ENCODE measurements at places on chromosomes 3 and 15.

GRCh38 chr15:85037641-85038040 lies 56.0 kb downstream of the PDE8A start:
- no peak for DNase-seq

GRCh38 chr15:33547876-33548275 lies 237.1 kb downstream of the RYR3 start:
- DNase-seq: peak; percentile 63

DNA sequence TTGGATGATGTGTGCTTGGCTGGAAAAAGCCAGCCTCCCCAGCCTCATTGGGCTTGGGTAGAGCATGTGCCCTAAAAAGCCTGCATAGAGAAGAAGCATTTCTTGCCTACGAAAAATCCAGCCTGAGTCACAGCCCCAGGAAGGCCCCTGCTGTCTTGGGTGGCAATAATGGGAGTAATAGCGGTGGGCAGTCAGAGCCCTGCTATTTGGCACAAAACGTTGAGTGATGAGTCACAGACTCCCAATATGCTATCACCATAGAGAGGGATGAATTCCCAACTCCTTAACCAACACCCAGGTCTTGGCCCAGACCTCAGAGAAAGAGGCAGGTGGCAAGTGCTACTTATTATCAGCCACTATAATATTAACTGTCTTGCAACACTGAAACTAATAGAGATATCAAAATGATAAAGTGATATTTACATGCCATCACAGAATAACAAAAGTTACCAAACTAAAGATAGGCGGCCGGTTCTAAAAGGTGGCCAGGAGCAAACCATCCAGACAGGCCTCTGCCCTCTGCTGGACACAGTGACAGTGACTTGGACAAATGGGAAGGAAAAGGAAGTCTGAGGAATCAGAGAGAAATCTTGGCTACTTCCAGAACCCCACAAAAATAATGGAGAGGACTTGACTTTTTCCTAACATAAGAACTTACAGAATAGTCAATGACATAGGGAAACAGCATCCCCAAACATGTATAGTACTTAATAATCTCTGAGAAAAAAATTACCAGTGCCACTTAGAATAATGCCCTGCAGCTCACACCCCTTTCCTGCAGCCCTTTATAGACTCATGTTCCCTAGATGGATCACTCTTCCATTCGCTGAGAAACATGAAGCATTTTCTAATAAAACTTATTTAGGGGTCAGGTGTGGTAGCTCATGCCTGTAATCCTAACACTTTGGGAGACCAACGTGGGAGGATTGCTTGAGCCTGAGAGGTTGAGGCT lies 51.9 kb upstream of the MUC13 start:
- peak; percentile 71 for DNase-seq

- no peak for DNase-seq
Observed at GRCh38 chr3:71062037-71062932, 521.2 kb downstream of the FOXP1 start.

- peak; percentile 38 for DNase-seq
Observed at GRCh38 chr15:38536201-38536676, 28.4 kb downstream of the RASGRP1 start.

- DNase-seq: no peak
Observed at GRCh38 chr3:48692551-48692950, 6.8 kb upstream of the NCKIPSD start.

GRCh38 chr3:53719796-53720195 lies 126.4 kb downstream of the CHDH start:
- no peak for DNase-seq

DNA sequence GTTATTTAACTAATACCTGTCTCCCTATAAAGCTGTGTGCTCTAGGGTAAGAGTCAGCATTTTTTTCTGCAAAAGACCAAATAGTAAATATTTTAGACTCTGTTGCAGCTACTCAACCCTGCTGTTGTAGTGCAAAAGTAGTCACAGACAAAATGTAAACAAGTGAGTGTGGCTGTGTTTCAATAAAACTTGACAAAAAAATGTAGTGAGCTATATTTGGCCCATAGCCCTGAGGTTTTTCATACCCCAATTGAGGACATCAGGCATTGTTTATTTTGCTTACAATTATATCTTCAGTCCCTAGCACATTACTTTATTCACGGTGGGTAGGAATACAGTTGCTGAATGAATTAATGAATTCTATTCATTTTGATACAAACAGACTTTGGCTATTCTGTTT lies 58.7 kb upstream of the TBC1D5 start:
- DNase-seq: no peak

DNA sequence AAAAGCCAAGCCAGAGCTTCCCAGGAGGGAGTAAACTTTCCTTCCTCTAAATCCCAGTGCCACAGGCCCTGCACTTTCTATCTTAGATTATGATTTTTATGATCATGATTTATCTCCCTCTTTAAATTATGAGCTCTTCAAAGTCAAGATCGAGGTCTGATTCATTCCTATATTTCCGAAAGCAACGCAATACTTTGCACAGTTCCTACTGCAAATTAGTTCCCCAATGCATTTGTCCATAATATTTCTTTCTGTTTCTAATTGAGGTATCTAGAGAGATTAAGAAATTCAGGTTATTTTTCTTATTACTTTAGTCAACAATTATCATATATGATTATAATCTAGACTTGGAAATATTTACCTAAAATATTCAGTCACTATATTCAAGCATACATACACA lies 173.1 kb upstream of the LPP start:
- DNase-seq: no peak

DNA sequence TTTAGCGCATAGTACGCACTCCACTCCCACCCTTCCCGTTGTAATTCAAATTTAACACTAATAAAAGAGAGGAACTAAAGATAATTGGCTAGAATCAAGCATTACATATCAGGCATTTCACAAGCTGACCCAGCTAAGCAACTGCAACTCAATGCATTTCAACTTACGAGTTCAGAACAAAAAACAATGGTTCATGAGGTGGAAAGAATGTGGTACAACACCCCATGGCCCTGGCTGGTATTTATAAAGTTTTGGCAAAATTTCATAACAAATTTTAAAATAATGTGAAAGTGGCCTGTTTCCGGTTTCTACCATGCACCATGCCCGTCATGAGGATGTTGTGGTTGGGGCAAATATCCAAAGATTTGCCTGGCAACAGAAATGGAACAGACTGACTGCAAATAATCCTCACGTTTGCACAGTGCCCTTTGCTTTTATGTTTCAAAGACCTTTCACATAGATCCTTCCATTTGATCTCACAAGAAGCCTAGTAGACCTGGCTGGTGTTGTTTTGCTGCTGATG lies 455.3 kb upstream of the NR2F2 start:
- peak; percentile 81 for DNase-seq

DNA sequence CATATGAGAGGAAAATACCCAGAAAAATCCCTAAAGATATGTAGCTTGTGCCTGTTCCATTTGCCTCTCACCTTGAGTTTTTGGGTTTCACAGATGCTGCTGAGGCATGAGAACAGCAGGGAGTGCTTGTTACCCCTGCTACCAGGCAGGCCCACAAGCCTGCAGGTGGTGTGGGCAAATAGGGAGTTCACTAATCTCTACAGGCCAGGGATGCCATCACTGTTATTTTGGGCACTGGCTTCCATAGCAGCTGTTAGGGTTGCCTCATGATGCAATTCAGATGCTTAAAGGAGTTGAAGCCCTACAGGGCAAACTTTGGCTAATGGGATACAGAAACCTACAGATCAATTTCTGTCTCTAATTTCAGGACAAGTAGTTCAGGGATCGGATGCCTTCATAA lies 873.5 kb downstream of the OTOL1 start:
- DNase-seq: no peak

- no peak for DNase-seq
Observed at GRCh38 chr3:44576613-44577012, 8.2 kb upstream of the ZNF660 start.

GRCh38 chr15:93583968-93584367 lies 495.0 kb upstream of the RGMA start:
- no peak for DNase-seq

DNA sequence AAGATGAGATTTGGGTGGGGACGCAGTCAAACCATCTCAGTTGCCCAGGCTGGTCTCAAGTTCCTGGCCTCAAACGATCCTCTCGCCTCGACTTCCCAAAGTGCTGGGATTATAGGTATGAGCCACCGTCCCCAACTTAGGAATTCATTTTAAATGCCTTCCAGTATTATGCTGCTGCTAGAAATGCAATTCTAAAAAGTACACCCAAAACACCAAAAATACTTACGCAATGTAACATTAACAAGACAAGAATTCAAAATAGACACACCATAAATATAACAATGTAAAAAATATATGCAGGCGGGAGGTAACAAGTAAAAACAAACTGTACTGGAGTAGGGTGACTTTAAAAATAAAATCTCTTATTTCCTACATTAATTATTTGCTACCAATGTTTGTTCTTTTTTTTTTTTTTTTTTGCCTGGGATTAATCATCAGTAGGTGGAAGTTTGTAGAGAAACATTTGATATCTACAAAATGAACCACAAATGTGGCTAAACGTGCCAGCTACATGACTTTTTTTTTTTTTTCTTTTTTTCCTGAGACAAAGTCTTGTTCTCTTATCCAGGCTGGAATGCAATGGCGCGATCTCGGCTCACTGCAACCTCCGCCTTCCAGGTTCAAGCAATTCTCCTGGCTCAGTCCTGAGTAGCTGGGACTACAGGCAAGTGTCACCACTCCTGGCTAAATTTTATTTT lies 56.8 kb downstream of the SETMAR start:
- DNase-seq: no peak

DNA sequence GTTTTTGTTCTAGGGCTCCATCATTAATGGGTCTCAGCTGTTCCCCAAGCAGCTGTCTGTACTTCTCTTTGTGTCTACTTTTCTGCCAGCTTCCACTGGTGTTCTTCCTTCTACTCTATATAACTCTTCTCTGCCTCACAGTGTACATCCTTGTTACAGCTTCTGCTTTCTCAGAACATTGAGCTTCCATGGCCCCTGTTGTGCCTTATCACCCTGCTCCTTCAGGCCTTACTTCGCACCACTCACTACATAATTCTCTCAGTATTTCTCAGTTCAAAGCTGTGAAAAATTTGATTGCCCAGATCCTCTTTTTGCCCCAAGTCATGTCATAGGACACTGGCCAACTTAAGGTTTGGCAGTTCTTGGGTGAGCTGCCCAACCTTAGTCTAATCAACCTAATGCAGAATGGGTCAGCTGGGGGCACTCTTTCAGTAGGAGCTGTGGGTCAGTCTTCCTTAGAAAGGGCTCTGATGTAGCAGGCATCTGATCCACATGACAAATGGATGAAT lies 28.9 kb downstream of the CSTA start:
- DNase-seq: no peak

DNA sequence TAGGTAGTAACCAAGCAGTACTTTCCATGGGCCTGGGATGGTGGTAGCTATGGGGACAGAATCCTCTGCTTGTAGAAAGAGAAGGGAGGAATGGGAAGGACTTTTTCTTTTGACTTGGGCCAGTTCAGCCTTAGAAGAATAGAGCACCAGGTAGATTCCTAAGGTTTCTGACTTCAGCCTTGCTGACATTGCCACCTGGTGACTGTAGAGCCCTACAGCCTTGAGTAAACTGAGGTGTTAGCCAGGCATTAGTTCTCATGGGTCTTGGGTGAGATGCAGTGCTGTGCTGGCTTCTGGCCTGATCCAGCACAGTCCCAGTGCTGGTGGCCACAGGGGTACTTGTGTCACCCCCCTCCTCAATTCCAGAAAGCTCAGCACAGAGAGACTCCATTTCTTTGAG lies 171.1 kb downstream of the ZBBX start:
- no peak for DNase-seq

- no peak for DNase-seq
Observed at GRCh38 chr15:46120713-46121112, 485.9 kb downstream of the SQOR start.

DNA sequence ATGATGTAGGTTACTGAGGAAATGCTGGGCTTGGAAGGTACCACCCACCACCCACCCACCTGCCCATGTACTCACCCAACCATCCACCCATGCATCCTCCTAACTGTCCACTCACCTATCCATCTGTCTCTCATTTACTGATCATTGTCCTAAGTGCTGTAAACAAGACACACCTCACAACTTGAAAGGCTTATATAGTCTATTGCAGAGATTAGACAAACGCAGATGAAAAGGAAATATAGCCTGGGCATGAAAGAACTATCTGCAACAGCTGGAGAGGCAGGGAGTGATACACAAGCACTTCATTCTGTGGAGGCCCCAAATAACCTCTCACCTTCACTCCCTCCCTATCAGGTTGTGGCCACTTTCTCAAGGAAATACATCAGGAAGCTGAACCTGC lies 54.0 kb downstream of the DAPK2 start:
- DNase-seq: no peak

GRCh38 chr15:21267226-21267625 lies 173.1 kb downstream of the POTEB3 start:
- no peak for DNase-seq

DNA sequence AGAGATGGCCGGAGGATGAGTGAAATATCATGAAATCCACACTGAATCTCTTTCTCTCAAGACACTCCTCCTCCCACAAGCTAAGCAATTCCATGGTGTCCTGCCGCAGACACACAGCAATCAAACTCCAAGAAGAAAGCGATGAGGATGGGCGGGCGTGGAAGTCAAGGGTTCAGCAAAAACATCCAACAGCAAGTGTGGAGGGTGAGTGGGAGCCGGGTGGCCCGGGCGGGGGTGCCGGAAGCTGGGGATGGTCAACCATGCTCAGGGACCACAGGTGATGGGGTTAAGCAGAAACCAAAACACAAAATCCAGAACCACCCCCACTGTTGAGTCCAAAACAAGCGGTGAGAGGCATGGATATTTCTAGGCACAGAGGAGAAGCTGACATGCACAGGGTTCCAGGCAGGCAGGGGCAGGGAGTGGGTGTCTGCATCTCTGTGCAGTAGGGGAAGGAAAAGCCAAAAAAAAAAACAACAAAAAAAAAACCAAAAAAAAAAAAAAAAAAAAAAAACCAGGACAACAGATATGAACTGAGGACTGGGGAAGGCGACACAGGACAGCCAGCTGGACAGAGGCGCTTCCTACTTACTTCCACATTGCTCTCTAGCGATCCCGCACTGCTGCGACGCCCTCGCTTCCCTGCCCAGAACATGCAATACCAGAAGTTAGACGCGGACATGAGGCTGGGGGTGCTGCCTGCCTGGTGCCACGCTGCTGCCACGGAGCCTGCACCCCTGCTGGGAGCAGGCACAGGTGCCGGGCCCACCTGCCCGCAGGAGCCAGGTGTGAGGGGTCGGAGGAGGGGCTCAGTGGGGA lies 61.0 kb upstream of the RPL32 start:
- no peak for DNase-seq

GRCh38 chr15:101168463-101168824 lies 83.4 kb downstream of the CHSY1 start:
- DNase-seq: no peak

- peak; percentile 65 for DNase-seq
Observed at GRCh38 chr3:27312044-27312668, 57.0 kb downstream of the NEK10 start.

DNA sequence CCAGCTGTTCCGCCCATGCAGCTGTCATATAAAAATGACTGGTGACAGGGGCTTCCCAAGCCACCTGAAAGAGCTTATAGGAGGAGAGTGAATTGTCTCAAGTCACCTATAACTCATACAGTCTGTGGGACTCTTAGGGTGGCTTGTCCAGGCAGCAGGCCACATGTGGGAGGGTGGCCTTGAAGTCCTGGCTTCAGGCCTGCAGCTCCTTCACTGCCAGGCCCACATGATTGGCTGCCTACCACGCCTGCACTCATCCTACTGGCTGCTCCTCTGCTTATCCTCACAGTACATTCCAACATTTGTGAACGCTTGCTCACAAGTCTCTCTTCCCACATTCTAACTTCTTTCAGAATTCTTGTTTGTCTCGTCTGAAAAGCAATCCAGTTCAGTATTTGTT lies 41.1 kb upstream of the TIPARP start:
- no peak for DNase-seq

GRCh38 chr3:111072031-111072921 lies 660 bp downstream of the NECTIN3 start:
- DNase-seq: no peak

GRCh38 chr3:128727996-128728395 lies 2.0 kb downstream of the RAB7A start:
- DNase-seq: no peak
